ENCODE measurements at places on chromosomes 2 and 18.
A peak's percentile ranks its signal among the peaks of the same experiment; 100 is the strongest.

DNA sequence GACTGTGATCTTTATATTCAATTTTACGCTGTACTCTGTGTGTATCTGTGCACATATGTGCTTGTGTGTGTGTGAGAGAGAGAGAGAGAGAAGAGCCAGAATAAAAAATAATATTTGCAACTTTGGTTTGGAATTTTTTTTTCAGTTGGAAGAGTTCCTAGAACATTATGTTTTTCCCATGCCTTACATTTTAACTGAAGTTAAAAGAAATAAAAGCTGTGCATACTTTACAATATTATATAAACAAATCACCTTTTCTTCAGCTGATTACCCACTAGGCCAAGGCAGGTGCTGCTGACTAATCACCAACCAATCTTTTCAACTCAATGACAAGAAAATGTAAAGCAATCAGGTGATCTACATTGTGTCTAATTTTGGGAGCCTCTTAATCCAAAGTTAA, 366.3 kb downstream of the NYAP2 start:
- DNase-seq: no peak

DNA sequence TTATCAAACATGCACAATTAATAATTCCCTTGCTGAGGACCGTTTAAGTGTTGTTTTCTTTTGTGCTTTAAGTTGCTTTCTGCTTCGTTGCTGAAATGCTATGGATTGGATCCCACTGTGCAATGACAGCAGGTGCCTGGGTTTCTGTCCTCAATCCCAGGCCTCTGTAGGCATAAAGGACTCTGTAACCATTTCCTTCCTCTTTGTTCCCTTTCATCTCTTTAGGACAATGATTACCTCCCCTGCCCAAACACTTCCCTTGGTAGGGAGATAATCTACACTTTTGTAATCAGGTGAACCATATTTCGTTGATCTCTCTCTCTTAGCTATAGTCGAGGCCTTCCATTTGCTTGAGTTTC, 58.6 kb upstream of the LYPD6B start:
- no peak for DNase-seq

DNA sequence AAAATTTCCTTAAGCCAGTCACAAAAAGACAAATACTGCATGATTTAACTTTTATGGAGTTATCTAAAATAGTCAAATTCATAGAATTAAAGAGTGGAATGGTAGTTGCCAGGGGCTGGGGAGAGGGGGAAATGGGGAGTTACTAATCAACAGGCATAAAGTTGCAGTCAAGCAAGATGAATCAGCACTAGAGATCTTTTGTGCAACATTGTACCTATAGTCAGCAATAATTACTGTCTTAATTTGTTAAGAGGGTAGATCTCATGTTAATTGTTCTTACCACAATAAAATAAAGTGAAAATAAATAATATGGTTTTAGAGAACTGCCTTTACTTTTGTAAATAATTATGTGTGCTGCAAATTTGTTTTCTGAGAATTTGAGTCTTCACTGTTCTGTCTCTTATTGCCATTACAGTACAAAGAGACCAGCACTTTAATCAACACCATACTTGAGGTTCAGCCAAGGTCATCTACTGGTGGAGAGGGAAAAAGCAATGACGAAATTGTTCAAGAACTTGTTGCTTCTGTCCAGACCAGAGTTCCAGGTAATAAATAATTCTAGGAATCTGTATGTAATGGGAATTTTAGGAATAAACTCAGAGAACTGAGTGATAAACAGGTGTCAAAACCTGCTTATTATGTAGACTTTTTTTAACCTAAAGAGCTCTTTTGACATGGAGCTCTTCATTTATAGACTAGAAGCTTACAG, 75.5 kb downstream of the TRABD2A start:
- peak; percentile 37 for DNase-seq

GRCh38 chr2:106956879-106957278, 70.9 kb upstream of the ST6GAL2 start:
- peak; percentile 90 for DNase-seq

- DNase-seq: no peak
Measured at GRCh38 chr2:107927034-107927534, 59.2 kb upstream of the SLC5A7 start.

Data from AG08395 (cell line).